Activated T-cell treated with anti-CD3 and anti-CD28 coated beads, Interleukin-2, amount 50 U/mL, for 72 hours (primary cell): ENCODE measurements at places on chromosomes 1 and 21. TPM values are rescaled to one million over a fixed set of nuclear protein-coding genes. Genes with fewer than 3 reads are reported as not detected.
A peak's percentile ranks its signal among the peaks of the same experiment; 100 is the strongest.

- peak; percentile 41 for DNase-seq
- no peak overlapping the region for H3K4me3 ChIP-seq
- H3K27me3 ChIP-seq, result peaks cover 5% of the 10 kb centered on the region
Observed at GRCh38 chr1:154198756-154199562, 7.1 kb upstream of the TPM3 start.

DNA sequence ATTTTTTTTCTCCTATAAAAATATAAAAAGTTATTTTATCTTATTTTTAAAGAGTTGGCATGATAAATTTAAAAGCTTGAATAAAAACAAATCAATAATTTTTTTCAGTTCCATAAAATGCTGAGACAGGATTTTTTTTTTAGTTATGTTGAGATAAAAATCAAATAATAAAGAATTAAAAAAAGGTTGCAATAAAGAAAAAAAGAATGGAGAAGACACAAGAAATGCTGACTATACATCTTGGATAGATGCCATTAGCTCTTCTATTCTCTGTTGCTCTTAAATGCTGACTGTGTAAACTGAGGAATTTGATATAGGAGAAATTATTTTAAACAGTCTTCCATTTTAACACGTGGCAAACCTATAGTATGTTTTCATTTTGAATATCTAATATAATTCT is 2298.5 kb downstream of the MRPL39 start:
- no peak for DNase-seq
- no peaks in the 10 kb centered on the region for H3K27me3 ChIP-seq
- H3K36me3 ChIP-seq, result no peaks in the 10 kb centered on the region
- no peaks in the 10 kb centered on the region for H3K4me1 ChIP-seq

GRCh38 chr1:162625679-162626078 is 6.6 kb upstream of the DDR2 start:
- DNase-seq, result no peak
- no peaks in the 10 kb centered on the region for H3K36me3 ChIP-seq
- no peaks in the 10 kb centered on the region for H3K4me1 ChIP-seq
- H3K27ac ChIP-seq, result no peak overlapping the region
- peaks cover 7% of the 10 kb centered on the region for H3K27me3 ChIP-seq

- no peaks in the 10 kb centered on the region for H3K36me3 ChIP-seq
- no peak overlapping the region for H3K4me3 ChIP-seq
- no peak overlapping the region for H3K27ac ChIP-seq
- no peaks in the 10 kb centered on the region for H3K4me1 ChIP-seq
Observed at GRCh38 chr21:45064618-45065399, 9.6 kb upstream of the ADARB1 start.

DNA sequence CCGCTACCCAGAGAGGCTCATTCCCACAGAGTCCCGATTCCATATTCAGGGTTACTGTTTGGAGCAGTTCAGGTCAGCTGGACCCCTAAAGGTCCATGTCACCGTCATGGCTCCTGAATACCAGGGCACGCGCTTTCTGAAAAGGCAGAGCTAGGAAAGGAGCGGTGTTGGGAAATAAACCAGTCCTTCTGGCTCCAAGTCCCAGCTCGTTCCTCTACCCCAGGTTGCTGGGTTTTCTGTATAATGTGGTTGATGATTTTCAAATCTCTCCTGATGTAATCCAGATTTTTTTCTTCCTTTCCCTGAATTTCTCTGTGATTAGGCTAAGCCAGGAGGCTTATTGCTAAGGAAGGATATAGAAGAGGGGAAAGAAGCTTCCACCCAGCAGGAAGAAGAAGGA is 14.0 kb upstream of the PKP1 start:
- no peaks in the 10 kb centered on the region for H3K4me1 ChIP-seq
- no peaks in the 10 kb centered on the region for H3K36me3 ChIP-seq
- no peak for DNase-seq
- no peak overlapping the region for H3K4me3 ChIP-seq

- peaks cover 21% of the 10 kb centered on the region for H3K4me1 ChIP-seq
- DNase-seq, result no peak
- no peak overlapping the region for H3K27ac ChIP-seq
- peaks cover 1% of the 10 kb centered on the region for H3K36me3 ChIP-seq
- H3K27me3 ChIP-seq, result no peaks in the 10 kb centered on the region
Observed at GRCh38 chr1:12034381-12034801, 15.1 kb downstream of the MIIP start.

DNA sequence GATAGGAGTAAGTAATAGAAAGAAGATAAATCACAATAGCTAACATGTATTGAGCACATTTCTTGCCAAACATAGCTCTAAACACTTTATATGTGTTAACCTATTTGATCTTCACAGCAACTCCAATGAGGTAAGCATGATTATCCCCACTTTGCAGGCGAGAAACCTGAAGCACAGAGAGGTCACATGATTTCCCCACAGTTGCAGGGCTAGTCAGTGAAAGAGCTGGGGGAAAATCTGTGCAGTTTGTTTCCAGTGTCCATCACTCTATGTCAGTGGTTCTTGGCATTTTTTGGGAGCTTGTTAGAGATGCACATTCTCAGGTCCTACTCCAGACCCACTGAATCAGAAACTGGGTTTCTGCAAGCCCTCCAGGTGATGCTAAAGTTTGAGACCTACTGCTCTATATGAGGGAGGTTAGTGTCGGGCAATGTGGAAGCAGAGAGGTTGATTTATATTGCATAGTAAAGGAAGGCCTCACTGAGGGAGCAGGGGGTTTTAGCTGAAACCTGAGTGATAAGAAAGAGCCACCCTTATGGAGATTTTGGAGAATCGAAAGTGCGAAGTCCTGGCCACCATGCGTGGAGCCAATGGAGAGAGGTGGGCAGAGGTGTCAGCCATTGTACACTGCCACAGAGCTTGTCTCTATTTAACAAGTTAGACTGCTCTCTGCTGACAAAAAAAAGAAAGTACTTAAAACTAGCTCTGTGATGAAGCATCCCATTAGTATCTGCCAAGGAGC is 20.9 kb downstream of the MCOLN3 start:
- H3K36me3 ChIP-seq, result no peaks in the 10 kb centered on the region
- peak overlapping the region; percentile 13 for H3K27ac ChIP-seq
- H3K4me3 ChIP-seq, result peak overlapping the region; percentile 6
- H3K27me3 ChIP-seq, result no peaks in the 10 kb centered on the region
- DNase-seq, result peak; percentile 11
- H3K4me1 ChIP-seq, result peaks cover 19% of the 10 kb centered on the region

GRCh38 chr1:39360731-39361130 is 130.7 kb upstream of the BMP8A start:
- H3K36me3 ChIP-seq, result peaks cover 10% of the 10 kb centered on the region
- H3K4me1 ChIP-seq, result no peaks in the 10 kb centered on the region
- H3K4me3 ChIP-seq, result no peak overlapping the region
- DNase-seq, result no peak

GRCh38 chr1:162568802-162569201 is 7.3 kb downstream of the UAP1 start:
- H3K36me3 ChIP-seq, result peaks cover 12% of the 10 kb centered on the region
- H3K4me1 ChIP-seq, result peaks cover 29% of the 10 kb centered on the region
- H3K27ac ChIP-seq, result no peak overlapping the region
- no peak overlapping the region for H3K4me3 ChIP-seq

DNA sequence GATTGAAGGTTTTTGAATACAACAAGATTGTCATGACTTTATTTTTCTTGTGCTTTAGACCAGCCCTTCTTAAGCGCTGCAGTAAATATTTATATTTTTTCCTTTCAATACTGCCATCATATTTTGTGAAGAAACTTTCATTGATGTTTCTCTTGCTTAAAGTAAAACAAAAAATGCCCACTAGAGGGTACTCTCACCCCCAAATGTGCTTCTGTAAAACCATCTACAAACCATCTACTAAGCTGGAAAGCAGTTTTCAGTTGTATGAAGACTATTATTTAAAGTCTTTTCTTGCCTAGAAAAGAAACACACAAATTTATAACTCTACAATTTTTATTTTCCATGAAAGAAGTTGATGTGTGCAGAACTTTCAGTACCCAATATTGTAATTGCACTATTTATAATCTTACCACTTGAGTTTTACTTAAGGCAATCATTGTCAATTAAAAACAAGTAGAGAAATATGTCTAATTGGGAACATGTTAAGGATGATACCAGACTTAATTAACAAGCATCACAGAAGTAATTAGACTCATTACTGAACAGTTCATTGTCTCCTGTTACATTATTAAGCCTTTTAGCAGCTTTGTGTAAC is 10.7 kb downstream of the LEPR start:
- H3K27ac ChIP-seq, result peak overlapping the region; percentile 54
- no peak overlapping the region for H3K4me3 ChIP-seq
- DNase-seq, result no peak
- no peaks in the 10 kb centered on the region for H3K27me3 ChIP-seq
- H3K36me3 ChIP-seq, result no peaks in the 10 kb centered on the region

DNA sequence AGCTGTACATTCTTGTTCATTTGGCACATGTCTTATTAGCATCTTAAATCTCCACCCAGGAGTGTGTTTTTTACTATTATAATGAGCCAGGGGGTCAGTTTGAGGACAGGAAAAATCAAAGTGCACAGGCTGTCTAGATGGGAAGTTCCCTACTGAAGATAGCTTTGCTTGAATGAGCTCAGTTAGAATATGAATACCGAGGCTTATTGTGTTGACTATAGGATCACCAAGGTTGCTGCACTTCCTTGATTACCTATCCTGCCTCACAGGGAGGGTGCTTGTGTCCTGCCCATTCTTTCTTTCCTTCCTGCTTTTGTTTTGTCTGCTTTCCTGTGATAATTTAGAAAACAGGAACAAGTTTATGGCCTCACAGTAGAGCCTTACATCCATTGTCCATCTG is 16.3 kb downstream of the PHGDH start:
- no peaks in the 10 kb centered on the region for H3K4me1 ChIP-seq
- no peak for DNase-seq
- peaks cover 49% of the 10 kb centered on the region for H3K36me3 ChIP-seq
- H3K4me3 ChIP-seq, result no peak overlapping the region
- no peak overlapping the region for H3K27ac ChIP-seq

GRCh38 chr1:42745851-42746250 is 5.8 kb upstream of the CLDN19 start:
- H3K4me3 ChIP-seq, result no peak overlapping the region
- H3K27ac ChIP-seq, result no peak overlapping the region
- H3K4me1 ChIP-seq, result no peaks in the 10 kb centered on the region
- no peak for DNase-seq

DNA sequence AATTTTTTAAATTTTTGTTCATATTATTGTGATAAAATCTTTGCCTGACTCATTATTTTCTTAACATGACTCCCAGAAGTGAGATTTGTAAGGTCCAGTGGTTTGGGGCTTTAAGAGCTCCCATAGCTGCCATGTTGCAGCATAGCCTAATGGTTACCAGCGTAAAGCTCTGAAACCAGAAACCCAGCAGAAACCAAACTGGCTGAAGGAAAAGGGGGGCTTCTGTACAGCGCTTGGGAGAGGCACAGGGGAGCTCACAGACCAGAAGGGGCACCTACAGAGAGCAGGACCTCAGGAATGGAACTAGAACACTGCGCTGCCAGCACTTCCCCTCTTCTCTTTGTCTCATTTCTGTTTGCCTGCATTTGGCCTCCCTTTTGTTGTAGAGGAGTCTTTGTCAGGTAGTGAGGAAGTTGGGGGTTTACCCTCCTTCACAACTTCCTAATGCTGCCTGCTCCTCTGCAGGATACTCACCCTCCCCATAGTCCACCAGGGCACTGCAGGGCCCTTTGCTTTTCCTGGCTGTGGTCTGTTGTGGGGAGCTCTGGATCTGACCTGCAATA is 2.6 kb upstream of the PYCR2 start:
- no peak overlapping the region for H3K4me3 ChIP-seq
- no peaks in the 10 kb centered on the region for H3K36me3 ChIP-seq
- no peaks in the 10 kb centered on the region for H3K27me3 ChIP-seq
- H3K4me1 ChIP-seq, result peaks cover 57% of the 10 kb centered on the region
- no peak for DNase-seq

DNA sequence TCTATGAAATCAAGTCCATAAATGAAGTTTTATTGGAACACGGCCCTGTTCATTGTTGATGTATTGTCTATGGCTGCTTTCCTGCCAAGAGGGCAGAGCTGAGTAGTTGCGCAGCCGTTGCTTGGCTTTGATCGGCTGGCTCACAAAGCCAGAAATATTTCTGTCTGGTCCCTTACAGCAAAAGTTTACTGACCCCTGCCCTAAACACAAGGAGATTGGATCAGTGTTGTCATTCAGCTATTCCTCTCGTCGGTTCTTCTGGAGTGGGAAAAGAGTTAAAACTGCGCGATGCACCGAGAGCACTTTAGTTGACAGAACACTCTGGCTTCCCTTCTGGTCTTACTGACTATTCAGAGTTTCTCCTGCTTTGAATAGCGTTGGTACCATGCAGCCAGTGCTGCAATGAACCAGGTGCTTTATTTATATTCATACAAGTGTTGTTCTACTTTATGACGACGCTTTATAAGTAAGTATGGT is 868 bp downstream of the ZBTB40 start:
- peak overlapping the region; percentile 97 for H3K27ac ChIP-seq
- peaks cover 6% of the 10 kb centered on the region for H3K36me3 ChIP-seq
- peak; percentile 28 for DNase-seq
- H3K27me3 ChIP-seq, result no peaks in the 10 kb centered on the region
- peaks cover 35% of the 10 kb centered on the region for H3K4me1 ChIP-seq

DNA sequence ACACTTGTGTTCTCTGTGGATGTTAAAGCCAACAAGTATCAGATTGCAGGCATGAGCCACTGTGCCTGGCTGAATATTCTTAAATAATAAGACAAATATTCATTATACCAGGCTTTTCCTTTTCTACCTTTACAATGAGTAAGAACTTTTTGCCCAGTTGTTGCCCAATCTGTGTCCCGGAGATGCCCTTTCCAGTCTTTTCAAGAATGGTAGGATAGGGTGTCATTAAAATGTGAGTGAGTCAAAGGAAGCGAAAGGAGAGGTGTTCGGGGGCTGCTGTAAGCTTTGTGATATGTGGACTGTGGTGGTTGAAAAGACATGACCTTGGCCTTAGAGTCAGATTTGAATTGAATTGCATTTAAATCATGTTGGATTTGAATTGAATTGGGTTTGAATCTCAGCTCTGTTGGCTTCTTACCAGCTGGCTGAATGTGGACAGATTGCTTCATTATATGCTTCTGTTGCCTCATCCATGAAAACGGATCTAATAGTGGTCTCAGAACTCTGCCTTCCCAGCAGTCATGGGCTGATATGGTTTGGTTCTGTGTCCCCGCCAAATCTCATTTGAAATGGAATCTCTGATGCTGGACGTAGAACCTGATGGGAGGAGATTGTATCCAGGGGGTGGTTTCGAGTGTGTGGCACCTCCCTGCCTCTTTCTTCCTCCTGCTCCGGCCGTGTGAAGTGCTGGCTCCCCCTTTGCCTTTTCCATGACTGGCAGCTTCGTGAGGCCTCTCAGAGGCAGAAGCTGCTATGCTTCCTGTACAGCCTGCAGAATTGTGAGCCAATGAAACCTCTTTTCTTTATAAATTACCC is 22.7 kb upstream of the AADACL3 start:
- H3K27me3 ChIP-seq, result peaks cover 39% of the 10 kb centered on the region
- no peak overlapping the region for H3K4me3 ChIP-seq
- no peaks in the 10 kb centered on the region for H3K4me1 ChIP-seq
- no peak overlapping the region for H3K27ac ChIP-seq
- DNase-seq, result no peak

The DYNLT4 gene
- total RNA-seq, result 1.5 TPM

The GORAB gene
- 13.8 TPM for total RNA-seq

The C4BPA gene
- total RNA-seq, result not detected

The OSCP1 gene
- total RNA-seq, result 2.1 TPM
